CD4-positive, alpha-beta T cell treated with Interleukin-6 for 4 hours (primary cell): ENCODE measurements at places on chromosomes 11 and 22.

DNA sequence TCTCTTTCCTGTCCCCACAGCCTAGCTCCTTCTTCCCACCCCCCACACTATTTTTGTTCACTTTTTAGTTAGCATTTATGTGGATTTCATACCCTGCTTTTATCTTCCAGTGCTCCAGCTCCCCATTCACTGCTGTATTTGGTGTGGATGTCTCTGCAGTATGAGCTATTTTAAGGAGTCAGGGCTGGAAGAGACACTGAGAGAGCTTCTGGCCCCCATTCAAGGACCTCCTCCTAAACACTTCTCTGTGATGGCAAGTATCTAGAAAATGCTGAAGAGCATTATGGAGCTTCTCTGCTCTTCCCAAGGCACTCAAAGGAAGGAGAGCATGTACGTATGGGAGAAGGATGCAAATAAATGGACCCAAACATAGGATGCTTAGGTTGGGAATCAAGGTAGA, 79.5 kb downstream of the RAB30 start:
- DNase-seq, result no peak

- DNase-seq, result no peak
Measured at GRCh38 chr22:19546680-19547079, 22.5 kb upstream of the CLDN5 start.

DNA sequence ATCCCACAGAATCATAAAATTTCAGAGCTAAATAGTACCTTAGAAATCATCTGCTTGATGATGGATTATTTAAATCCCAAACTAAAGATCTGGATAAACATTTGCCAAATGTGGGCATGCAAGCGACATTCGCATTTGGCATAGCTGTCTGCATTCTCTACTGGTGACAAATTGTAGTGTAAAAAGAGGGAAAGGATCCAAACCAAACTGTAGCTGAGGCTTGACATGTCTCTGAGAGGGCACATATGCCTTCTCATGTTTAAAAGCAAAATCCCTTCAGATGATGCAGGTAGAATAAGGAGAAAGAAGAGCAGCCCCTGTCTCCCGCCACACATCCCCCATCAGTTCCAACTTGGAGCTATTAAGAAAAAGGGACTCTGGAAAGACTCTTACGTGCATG, 257.5 kb upstream of the MTNR1B start:
- no peak for DNase-seq

DNA sequence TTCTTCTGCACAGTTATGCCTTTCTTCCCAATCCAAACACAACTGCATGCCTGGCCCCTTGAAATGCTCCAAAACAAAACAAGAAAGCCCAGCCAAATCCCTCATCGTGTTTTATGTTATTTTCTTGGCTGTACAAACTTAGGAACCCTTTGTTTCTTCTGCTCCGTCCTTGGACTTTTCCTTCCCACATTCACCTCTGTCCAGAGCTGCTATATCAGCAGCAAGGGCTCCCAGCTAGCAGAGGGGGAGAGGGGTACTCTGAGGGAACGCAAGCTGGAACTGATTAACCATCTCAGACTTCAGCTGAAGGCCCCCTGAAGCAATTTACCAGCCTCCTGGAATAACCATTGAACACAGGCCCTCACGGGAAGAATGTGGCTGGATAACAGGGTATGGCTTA, 214.7 kb downstream of the TENM4 start:
- no peak for DNase-seq

- DNase-seq, result no peak
Measured at GRCh38 chr11:2488004-2488403, 43.2 kb downstream of the KCNQ1 start.

- DNase-seq, result no peak
Measured at GRCh38 chr11:130243816-130244215, 70.9 kb downstream of the ZBTB44 start.

DNA sequence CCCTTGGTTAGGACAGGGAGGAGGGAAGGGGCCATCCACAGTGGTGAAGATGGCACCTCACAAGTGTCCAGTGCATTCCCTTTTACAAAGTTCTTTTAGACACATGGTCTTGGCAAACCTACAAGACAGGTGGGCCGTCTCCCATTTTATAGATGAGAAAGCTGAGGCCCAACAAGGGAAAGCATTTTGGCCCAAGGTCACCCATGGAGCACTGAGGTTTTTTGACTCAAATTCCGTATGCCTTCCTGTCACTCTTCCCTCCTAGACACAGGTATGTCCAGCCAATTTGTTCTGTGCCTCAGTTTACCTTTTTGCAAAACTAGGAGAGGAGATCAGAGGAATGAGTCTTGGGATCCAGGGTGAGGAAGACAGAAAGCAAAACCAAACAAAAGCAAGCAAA, 1.2 kb downstream of the C1QTNF4 start:
- DNase-seq, result no peak

DNA sequence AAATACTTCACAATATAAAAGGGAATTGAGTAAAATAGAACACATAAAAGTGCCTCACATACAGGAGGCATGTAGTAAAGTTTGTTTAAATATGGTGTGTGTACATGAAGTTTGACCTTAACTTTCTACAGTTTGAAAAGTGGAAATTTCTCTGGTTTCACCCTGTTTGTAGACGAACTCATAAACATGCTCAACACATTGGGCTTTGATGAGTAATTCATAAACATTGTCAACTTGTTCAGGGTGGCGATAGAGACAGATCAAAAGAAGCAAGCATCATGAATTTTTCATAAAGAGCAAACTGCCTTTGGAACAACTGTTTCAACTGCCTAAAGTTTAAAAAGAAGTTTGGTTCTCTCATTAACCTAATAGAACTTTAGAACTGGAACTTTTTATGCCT, 9.1 kb downstream of the SLN start:
- no peak for DNase-seq

DNA sequence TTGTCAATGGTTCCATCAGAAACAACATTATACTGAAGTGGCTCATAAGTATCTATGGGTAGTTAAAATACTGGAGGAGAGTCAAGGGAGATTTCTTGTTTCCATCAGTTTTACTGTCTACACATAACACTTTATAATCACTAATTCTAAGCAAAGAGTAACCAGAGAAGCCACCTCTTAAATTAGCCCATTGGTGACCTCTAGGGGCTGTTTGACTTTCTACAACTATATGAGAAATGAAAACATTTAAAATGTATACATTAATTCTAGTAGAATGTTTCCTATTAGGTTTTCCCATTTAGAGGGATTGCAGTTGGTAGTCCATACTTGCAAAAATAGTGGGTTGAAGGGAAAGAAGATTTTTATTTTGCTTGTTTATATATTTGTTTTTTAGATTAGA, 504.3 kb downstream of the FAM181B start:
- DNase-seq, result no peak

GRCh38 chr11:123292647-123293046, 97.6 kb upstream of the CLMP start:
- no peak for DNase-seq

GRCh38 chr11:3049430-3050243, 7.6 kb downstream of the CARS1 start:
- peak; percentile 71 for DNase-seq
